ENCODE measurements at places on chromosomes 4 and X. TPM values are rescaled to one million over a fixed set of nuclear protein-coding genes. Genes with fewer than 3 reads are reported as not detected.
A peak's percentile ranks its signal among the peaks of the same experiment; 100 is the strongest.

DNA sequence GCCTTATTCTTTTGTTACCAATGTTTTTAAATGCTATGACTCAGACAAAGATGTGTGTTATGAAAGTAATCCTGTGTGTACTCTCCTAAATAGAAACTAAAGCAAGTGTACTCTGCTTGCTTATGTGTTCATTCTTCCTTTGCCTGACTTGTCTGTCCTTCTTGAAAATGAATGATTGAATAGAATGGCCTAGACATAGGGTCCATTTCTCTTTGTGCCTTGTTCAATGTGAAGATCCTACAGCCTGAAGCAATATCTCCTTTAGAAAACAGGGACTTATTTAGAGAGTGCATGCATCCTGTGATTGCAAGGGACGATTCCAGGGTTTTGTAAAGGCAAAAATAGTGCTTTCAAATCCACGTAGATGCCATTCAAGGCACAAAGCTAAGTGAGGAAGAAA is 343.6 kb upstream of the TACR3 start:
- DNase-seq, result no peak

Gene PNMA5
- 0.49 TPM for total RNA-seq

- peak; percentile 82 for DNase-seq
Observed at GRCh38 chr4:10015140-10015753, 6.0 kb downstream of the SLC2A9 start.

Gene SORCS2
- total RNA-seq, result 2.4 TPM

Gene ATP2B3
- total RNA-seq, result 0.54 TPM

DNA sequence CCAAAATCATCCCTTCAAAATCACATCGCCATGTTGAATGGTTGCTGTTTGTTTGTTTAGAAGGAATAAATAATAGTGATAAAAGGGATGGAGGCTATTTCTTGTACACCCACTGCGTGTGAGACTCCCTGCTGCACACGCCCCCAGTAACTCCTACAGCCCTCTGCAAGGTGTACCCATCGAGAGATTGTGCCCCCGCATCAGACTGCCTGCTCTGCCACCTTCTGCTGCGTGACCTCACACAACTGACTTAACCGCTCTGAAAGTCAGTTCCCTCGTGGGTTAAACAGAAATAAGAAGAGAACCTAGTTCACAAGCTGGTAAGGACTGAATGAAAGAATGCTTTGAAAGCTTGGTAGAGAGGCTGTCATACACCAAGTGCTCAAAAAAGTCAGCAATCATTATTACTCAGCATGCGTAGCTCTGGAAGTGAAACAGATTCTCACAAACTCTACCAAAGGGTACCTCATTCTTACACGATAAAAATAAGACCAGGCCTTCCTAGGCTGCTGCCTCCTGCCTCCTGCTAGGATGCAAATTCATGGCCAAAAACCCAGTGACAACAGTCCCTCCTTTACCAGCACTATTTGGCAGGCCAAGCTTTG is 147.1 kb downstream of the CPEB2 start:
- DNase-seq, result no peak

Gene SPANXD
- not detected for total RNA-seq

DNA sequence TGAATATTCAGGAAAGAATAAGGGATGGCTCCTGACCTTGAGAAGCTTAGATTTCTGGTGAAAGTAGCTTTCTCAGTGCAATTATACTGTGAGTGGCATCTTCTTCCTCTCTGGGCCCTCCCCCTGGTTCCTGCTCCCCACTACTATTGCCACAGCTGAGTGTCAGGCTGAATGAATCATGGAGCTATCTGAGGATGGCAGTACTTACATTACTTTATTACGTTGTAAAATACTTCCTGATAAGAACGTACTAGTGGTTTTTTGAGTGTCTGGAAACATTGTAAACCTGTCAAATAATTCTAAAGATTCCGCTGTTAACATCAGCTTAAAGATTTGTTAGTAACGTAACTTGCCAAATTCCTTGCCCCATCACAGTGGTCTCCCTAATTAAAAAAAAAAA is 36.2 kb downstream of the ARHGAP10 start:
- DNase-seq, result no peak
